ENCODE measurements at places on chromosomes 11 and 22.

DNA sequence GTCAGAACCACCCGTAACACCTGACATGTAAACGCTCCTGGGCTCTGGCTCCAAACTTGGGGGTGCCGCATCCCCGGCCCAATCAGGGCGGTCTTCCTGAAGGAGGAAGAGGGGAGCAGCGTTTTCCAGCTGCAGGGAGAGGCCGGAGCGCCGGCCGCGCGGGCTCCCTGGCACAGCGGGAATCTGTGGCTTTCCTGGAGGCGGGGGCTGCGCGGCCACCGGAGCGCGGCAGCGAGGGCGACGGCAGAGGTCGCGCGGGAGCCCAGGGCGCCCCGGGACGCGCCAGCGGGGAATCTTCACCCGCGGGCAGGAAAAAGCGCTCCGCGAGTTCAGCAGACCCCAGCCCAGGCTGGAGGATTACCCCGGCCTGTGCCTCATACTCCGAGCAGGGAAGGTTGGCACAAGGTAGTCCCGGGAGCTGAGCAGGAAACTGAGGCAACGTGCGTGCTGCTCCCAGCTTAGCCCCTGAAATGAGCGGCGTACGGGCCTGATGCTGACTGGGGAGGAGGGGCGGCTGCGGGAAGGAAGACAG lies 600 bp upstream of the ESAM start:
- no peak for DNase-seq

GRCh38 chr11:68977781-68978625 lies 2.8 kb downstream of the MRGPRD start:
- DNase-seq, result no peak

GRCh38 chr11:45085646-45086501 lies 60.6 kb upstream of the PRDM11 start:
- DNase-seq, result no peak

GRCh38 chr11:21132146-21132720 lies 462.8 kb downstream of the NELL1 start:
- no peak for DNase-seq

DNA sequence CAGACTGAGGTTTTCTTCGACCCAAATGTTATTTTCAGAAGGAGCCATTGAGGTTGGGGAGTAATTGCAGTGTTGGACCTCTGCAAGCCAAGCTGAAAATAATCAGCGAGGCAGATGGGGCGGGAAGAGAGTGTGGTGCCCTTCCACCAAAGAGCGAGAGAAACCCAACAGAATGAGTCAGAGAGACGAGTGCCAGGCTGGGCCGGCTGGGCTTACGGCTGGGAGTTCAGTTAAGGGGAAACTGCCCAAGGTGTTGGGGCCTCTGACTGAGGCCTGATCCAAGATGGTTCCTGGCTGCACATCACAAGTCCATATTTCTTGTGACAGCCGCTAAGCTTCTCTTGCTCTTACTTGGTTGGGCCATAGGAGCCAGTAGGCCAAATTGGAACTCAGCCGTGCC lies 30.4 kb upstream of the CREB3L1 start:
- DNase-seq, result no peak

DNA sequence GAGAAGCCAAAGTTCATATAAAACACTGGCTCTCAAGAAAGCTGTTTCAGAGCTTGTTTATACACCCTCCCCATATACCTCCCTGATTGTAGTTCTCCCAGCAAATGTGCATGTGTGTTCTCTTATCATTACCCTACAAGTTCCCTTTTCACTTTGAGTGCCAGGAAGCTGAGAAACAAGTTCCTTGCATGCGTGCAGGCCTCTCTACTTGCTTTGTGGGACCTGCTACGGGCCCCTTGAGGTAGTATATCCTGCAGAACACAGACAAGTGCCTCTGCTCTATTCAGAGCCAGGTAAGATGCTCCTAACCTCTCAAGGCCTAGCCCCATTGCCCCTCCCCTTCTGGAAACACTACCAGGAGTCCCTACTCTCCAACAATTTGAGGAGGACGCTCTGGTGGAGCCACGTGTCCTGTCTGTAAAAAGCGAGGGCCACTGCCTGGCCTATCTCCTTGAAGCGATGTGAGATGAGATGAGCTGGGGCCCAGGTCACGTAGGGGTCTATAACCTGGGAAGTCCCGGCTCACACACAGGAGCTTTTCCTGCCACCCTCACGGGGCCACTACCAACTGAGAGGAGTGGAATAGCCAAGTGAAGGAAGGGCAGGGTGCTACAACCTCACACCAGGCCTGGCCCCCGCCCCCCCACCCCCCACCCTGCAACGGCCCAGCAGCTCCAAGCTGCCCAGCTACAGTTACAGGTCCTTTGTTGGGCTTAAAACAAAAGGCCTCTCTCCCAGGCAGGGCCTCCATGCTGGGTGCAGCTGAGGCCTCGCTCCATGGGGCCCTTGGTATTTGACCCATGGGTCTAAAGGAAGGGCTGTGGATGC lies 2.6 kb upstream of the ATP5MGL start:
- DNase-seq, result no peak

- no peak for DNase-seq
Observed at GRCh38 chr11:127106938-127107337, 106.4 kb upstream of the KIRREL3 start.

GRCh38 chr11:130614591-130614990 lies 166.1 kb downstream of the ADAMTS15 start:
- no peak for DNase-seq

DNA sequence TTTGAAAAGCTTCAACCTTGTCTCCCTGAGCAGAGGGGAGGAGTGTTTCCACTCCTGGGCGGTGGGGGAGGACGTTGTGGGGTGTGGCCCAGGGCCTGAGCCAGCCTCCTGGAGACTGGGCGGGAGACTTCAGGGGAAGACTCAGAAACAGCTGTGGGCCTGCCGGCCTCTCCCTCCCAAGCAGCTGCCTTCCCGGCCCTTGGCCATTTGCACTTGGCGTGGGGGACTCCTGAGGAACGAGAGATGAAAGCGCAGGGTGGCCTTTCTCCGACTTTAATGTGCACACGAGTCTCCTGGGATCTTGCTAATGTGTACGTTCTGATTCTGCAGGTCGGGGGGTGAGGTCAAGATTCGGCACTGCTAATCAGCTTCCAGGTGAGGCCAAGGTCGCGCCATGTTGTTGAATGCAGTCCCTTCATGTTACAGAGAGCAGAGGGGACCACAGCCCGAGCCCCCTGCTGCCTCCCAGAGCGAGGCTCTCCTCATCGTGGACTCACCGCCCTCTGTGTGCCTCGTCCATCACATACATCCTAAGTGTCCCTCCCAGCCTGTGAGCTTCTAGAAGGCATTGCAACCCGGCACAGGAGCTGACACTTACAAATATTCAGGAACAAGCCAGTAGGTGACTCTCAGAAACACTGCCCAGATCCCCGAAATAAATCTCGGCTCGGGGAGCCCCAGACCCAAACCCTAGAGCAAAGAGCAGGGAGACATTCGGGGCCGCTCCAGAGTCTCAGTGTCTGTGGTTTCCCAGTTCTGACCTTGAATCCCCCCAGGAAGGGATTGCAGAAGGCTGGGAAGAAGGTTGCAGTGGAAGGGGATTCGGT lies 7.7 kb downstream of the LIF start:
- no peak for DNase-seq

DNA sequence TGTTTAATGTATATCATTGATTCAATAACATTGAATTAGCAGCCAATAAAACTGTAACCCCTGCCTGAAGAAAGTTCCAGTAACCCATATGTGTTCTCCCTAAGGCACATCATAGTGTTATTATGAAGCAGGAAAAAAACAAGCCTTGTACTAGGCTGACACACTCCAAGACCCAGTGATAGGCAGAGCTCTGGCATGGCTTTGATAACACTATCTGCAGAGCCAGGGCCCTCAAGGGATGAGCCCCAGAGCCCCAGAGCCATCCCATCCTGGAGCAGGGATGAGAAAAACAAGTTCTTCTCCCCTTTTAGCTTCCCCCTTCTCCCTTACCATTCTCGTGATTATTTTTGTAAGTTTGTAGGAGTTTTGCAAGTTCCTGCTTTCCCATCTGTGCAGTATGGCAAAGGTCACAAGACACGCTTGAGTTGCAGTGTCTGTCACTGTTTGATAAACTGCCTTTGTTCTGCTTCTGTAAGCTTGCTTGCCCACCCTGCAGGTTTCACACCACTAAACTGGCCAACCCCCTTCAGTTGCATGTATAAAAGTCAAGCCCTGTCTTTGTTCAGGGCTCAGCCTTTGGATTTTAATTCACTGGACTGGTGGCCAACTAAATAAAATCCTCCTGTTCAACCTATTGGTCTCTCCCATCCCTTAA lies 22.3 kb upstream of the GUCY1A2 start:
- DNase-seq, result no peak

DNA sequence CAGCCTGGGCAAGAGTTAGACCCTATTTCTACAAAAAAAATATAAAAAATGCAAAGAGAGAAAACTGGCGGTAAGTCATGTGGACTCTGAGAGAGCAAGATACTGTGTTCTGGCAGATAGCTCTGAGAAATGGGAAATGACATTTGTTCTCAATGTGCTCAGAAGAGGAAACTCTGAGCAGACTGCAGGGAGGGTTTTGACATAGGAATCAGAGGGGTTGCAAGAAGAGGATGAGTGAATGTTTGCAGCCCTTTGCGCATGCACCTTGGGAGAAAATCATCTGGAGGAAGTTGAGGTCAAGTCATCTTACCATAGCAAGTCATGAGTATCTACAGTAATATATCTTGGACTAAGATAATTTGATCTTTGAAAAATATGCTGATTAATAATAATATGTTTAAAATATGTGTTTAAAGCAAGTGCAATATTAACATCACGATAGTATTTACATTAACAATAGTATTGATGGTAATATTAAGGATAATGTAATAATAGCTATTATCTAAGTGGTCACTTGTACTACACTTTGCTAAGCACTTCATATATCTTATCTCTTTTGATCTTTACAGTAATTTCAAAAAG lies 2.6 kb downstream of the ACER3 start:
- DNase-seq, result no peak

GRCh38 chr11:117490911-117491310 lies 163.3 kb downstream of the CEP164 start:
- no peak for DNase-seq

- DNase-seq, result no peak
Observed at GRCh38 chr11:6708876-6709275, 25.7 kb upstream of the MRPL17 start.

DNA sequence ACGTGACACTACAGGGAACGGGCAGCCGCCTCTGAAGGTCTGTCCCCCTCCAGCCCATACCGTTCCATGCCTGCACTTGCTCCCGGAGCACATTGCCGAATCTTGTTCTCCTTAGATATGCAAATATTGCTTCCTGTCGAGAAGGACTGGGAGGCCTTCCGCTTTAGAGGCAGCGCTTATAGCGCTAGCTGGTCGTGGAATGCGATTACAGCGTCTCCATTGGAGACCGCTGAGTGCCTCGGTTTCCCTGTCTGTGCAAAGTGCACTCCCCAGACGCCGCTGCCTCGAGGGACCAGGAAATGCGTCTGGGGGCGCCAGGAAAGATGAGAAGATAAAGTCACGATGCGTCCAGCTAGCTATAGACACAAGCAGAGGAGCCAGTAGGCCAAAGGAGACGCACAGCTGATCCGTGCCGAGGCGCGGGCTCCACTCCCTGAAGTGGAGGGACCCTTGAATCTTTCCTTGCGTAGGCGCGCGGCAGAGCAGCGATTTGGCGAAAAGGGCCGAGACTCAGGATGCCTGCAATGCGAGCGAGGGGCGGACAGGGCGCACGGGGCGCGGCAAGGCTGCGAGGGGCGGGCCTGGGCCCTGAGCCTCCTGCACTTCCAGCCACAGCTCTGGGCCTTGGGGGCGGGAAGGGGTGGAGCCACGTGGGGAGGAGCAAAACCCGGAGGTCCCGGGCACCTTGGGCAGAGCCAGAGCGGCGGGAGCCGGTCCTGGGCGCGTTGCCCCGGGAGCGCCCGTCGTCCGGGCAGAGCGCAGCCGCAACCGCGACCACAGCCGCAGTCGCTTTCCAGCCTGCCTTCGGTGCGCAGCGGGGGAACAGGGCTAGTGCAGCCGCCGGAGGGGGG lies at the start of gene RASSF10:
Gene RASSF10 (plus strand): TSS at position 692 of the 851 bp plus-strand sequence. CDS start 261 bp downstream, outside the sequence.
- DNase-seq, result peak; percentile 55

GRCh38 chr11:65058419-65059054 lies at the start of gene NAALADL1:
Gene NAALADL1 (minus strand): TSS chr11:65058553. CDS start chr11:65058521, 32 bp downstream.
- DNase-seq, result no peak

DNA sequence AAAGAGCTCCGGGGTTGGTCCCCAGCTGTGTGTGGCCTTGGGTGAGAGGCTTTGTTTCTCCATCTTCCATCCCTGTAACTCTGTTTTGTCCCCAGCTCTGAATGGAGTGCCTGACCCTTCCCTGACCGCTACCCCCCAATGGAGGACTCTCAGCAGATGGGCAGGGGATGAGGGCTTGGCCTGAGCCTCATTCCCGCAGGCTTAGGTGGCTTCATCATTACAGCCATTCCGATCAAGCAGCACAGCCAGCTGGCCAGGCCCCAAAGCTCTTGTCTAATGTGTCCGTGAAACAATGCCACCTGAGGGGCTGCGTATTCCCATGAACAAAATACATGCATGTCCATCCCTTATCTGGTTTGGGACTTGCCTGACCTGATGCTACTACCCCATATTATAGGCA lies 3.9 kb upstream of the CDC42EP2 start:
- no peak for DNase-seq

DNA sequence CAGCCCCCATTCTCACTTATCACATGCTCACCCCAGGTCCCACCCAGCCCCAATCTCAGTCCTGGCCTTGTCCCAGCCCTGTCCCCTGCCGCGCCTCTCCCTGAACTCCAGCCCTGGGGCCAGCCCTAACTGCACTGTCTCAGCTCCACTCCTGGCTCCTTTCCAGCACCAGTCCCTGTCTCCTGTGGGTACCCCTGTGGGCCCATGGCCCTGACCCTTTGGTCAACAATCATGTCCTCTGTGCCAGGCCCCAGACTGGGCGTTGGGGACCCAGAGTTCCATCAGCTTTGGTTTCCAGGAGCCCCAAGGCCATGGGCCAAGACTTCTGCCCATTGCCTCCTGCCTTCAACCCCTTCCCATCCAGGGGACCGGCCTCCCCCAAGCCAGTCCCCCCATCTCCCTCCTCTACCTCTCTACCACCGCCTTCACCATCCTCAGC lies 757 bp downstream of the SPI1 start:
- no peak for DNase-seq

DNA sequence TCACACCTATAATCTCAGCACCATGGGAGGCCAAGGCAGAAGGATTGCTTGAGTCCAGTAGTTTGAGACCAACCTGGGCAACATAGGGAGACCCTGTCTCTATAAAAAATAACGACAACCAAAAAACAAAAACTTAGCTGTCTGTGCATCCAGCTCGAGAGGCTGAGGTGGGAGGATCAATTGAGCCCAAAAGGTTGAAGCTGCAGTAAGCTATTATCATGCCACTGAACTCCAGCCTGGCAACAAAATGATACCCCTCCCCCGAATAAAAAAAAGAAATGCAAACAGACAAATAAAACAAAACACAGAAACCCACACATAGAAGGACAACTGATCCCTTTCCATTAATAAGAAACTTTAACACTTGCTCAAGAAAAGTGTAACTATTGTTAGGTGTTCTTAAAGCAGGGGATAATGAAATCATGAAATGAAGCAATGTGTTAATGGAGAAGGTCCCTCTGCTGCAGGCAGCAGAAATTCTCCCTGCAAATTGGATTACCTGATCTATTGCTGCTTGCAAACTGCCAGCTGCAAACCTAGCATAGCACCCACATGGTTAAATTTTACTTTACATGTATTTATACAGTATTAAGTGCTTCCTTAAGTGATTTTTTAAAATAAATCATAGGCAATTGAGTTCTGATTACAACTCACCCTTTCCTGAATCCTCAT lies 226.3 kb downstream of the SBF2 start:
- DNase-seq, result no peak

GRCh38 chr11:62499944-62500649 lies 46.5 kb downstream of the AHNAK start:
- no peak for DNase-seq

- no peak for DNase-seq
Observed at GRCh38 chr22:19853879-19854777, 546 bp downstream of the GNB1L start.

- DNase-seq, result no peak
Observed at GRCh38 chr11:103953797-103954486, 82.5 kb upstream of the DDI1 start.
